ENCODE measurements at places on chromosomes 16 and 17.

- DNase-seq = no peak
Measured at GRCh38 chr16:29974291-29975133, 844 bp downstream of the TAOK2 start.

DNA sequence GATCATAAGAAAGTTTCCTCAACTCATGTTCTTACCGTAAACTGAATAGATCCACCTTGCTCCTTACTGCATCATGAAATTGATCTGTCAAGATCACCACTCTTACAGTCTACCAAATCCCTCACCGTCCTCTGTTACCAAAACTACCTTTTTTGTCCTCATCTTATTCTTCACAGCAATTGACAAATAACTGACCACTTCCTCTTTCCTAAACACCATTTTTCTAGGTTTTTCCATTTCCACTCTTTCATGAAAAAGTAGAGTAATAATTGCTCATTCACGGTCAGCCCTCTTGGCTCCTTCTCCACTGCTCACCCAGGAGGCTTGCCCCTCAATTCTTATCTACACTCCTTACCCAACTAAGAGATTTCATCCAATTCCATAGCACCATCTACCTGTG lies 44.9 kb downstream of the ABCA5 start:
- no peak for DNase-seq

DNA sequence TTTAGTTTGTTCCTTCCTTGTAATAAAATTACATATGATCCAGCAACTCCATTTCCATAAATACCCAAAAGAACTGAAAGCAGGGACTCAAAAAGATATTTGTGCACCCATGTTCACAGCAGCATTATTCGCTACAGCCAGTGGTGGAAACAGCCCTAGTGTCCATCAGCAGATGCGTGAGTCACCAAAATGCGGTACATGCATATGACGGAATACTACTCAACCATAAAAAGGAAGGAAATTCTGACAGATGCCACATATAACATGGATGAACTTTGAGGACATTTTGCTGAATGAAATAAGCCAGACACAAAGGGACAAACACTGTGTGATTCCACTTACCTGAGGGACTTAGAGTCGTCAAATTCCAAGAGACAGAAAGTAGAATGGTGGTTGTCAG lies 9.1 kb upstream of the SLC47A2 start:
- DNase-seq = no peak

DNA sequence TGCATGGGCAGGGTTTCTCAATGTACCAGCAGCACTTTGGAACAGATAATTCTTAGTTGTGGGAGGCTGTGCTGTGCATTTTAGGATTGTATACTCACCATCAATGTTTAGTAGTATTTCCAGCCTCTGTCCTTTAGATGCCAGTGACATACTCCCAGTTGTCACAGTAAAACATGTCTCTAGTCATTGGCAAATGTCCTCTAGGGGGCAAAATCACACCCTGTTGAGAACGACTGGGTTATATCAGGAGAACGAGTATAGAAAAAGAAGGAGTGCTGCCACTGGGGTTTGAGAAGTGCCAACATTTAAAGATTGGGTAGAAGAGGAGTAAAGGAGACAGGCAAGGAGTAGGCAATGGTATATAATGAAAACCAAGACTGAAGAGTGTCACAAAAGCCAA lies 37.9 kb upstream of the SMIM36 start:
- DNase-seq = no peak

GRCh38 chr17:79393358-79394052 lies 217.3 kb downstream of the RBFOX3 start:
- DNase-seq = no peak

- no peak for DNase-seq
Measured at GRCh38 chr16:66598111-66598510, 6.4 kb upstream of the CMTM3 start.

- no peak for DNase-seq
Measured at GRCh38 chr16:66902648-66903543, 15.8 kb downstream of the CDH16 start.

- no peak for DNase-seq
Measured at GRCh38 chr16:81179219-81179618, 59.3 kb upstream of the BCO1 start.
